ENCODE measurements at places on chromosomes 11 and 22.
A peak's percentile ranks its signal among the peaks of the same experiment; 100 is the strongest.

DNA sequence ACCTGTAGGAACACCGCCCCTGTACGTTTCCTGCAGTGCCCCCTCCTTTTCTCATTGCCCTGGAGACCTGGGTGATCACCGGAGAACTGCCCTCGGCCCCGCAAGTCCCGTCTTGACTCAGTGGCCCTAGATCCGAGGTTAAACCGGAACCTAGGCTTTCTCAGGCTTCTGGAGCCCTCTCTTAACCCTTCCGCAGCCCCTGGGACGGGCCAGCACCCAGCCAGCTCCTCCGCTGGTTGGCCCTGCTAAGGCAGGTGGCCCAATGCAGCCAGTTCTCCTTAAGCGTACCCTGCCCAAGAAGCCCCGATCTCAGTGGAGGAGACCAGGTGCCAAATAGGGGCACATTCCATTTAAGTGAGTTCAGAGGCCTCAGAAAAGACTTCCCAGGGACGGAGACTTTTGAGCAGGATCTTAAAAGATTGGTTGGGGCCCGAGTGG lies 776 bp downstream of the NLRX1 start:
- peak; percentile 51 for DNase-seq

DNA sequence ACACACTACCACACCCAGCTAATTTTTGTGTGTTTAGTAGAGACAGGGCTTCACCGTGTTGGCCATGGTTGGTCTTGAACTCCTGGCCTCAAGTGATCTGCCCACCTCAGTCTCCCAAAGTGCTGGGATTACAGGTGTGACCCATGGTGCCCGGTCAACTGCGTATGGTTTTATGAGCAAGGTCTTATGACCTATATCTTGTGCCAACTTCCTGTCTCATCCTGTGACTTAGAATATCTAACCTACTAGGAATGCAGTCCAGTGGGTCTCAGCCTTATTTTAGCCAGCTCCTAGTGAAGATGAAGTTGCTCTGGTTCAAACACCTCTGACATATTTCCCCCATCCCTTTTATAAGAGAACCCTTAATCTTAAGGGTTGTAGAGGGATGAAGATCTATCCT lies 66.1 kb upstream of the OR5AN1 start:
- no peak for DNase-seq

GRCh38 chr22:45424241-45424731 lies 10.8 kb downstream of the RIBC2 start:
- DNase-seq: no peak

- no peak for DNase-seq
These were observed 129.4 kb downstream of the TENM4 start for GRCh38 chr11:79311461-79311860.

GRCh38 chr11:108135845-108136544 lies 14.6 kb downstream of the ACAT1 start:
- DNase-seq: peak; percentile 8

Measured in A549 (cell line).